ENCODE measurements at places on chromosomes 6 and 20.
A peak's percentile ranks its signal among the peaks of the same experiment; 100 is the strongest.

GRCh38 chr6:89361171-89361570 is 8.6 kb upstream of the UBE2J1 start:
- no peak for DNase-seq

- DNase-seq, result peak; percentile 53
Measured at GRCh38 chr6:164108869-164109769, 694.6 kb downstream of the QKI start.

DNA sequence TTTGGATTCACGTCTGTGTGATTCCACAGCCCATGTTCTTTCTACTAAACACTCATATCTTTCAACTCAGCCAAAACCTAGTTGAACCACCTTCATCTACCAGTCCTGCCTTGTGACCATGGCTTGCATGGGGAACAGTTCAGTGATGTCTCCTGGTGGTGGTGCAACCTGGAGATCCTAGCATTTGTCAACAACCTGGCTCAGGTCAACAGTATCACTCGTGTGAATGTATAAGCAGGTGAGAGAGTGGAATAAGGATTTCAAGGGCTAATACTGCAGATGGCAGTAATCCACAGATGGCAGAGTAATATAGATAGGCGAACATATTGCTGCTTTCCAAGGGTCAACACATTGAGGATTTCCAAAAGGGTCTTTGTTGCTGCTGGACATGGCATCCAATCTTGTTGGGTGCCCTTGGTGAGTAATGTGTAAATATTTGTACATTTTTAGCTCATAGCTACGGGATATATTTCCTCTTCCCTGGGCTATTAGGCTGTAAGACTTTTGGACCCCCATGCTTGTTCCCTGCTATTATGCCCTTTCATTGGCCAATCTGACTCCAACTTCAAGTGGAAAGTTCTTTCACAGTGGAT is 13.4 kb downstream of the PBOV1 start:
- no peak for DNase-seq

GRCh38 chr6:111474106-111474505 is 8.9 kb downstream of the REV3L start:
- no peak for DNase-seq

- no peak for DNase-seq
Measured at GRCh38 chr20:62952968-62953838, 694 bp downstream of the SLC17A9 start.

Measured in AG08396 (cell line).